Astrocyte (in vitro differentiated cells and primary cell): ENCODE measurements at places on chromosomes 6 and 20.

- no peak for DNase-seq
These were observed 296.7 kb downstream of the ZFAND3 start for GRCh38 chr6:38116248-38116647.

GRCh38 chr20:57384486-57384885 lies 6.7 kb upstream of the RBM38 start:
- no peak for DNase-seq

GRCh38 chr20:9441948-9442347 lies 72.4 kb upstream of the LAMP5 start:
- no peak for DNase-seq

DNA sequence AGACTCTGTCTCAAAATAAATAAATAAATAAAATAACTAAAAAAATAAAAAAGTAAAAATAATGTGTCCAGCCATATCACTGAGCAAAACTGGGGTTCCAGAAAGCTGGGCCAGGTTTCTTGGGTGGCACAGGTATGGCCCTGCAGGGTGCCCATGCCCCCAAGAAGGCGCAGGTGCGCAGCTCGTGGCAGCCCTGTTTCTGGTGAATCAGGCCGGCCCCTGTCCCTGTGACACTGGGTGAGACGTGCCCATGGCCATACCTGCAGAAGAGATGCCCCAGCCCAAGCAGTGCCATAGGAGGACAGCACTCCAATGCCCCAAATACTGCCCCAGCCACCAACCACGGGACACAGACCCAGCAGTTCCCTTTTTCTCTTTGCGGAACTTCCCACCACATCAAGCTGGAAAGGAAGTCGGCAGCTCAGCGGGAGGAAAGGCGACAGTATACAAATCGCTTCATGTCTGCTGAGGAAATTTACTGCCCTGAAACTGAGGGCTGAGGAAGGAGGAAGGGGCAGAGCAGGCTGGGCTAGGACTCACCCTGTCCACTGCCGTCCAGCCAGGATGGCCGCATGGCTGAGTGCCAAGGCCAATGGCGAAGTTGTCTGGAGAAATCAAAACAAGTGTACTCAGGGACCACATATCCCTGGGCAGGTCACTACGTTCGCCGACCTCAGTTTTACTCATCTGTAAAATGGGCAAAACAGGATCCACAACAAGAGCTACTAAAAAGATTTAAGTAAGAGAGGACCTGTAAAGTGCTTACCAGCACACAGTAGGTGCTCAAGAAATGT lies 55.4 kb downstream of the PREX1 start:
- no peak for DNase-seq

- no peak for DNase-seq
These were observed 8.2 kb upstream of the ADAM33 start for GRCh38 chr20:3689978-3690377.

GRCh38 chr6:53691252-53691651 lies 25.7 kb upstream of the KLHL31 start:
- DNase-seq = no peak

DNA sequence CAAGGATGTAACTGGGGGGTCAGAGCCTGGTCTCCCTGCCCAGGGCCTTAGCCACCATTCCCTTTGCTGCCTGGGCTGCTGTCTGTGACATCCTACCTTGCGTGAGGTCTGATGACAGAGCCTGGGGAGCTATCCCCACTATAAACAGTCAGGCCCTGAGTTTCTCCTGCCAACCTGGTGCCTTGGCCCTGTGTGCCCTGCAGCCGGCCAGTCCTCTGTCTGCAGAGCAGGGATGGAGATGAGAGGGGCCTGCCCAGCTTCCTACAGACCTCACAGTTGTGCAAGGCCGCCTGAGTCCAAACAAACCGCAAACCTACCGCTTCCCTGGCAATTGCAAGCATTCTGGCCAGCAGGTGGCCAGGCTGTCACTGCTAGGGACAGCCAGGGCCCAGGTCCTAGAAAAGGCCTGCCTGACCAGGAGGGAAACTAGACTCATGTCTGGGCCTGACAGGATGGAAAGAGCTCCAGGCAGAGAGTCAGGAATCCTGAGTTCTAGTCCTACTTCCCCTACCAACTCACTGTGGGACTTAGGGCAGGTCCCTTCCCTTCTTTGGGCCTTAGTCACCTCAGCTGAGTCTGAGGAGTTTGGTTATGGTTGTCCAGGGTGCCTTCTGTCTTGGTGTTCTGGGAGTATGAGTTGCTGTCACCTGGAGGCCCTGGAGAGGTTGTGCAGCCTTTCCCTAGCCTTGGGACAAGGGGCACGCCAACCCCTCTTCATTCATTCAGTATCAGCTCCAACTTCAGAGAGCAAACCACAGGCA lies 86.2 kb downstream of the VEGFA start:
- DNase-seq = no peak

DNA sequence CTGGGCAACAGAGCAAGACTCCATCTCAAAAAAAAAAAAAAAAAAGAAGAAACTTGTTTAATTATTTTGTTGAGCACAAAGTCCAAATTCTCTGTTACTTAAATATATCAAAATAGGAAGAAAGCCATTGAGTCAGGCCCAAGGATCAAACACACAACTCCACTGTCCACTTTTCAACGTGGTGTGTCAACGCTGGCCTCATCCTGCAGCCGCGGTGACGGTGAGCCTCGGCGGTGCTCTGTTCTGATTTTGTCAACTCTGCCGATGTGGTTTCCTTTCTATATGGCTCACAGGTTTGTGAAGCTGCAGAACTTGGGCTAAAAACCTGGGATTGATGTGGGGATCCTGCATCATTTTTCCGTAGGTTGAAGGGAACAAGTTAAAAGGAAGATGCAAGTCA lies 3.2 kb upstream of the SMOC2 start:
- no peak for DNase-seq
